GM12878 (cell line): ENCODE measurements at places on chromosomes 2 and 18.

DNA sequence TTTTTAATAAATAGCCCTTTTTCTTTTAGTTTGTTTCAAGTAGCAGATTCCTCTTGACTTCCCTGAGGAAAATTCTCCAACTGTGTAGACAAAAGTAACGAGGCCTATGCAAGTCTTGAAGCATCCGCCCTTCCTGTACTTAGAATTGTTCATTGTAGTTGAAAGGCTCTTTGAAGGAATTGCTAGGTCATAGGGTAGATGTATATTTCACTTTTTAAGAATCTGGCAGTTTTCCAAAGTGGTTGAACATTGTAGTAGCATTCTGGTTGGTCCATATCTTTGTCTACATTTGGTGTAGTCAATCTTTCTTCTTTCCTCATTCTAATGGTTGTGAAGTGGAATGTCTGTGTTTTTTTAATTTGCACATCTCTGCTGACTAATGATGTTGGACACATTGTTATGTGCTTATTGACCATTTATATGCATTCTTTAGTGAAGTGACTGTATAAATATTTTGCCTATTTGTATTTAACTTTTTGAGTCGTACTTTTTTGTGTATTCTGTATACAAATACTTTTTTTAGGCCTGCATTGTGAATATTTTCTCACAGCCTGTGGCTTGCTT is 5.6 kb upstream of the SERPINB11 start:
- no peak for DNase-seq

DNA sequence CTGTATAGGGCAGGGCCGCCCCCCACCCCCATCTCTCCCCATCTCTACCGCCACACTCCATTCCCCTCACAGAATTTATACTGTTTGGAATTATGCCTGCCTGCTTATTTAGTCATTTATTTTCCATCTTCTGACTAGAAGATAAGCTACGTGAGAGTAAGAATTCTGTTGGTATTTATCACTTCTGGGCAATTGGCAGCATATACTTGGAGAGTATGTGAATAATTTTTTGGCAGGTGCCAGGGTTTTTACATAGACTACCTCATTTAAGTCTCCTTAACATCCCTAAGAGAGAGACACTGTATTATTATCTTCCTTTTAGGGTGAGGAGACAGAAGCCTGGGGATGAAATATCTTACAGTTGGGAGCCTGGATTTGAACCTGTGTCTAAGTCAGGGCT is 45.0 kb downstream of the SLC4A1AP start:
- DNase-seq: no peak

GRCh38 chr2:48328159-48328809 is 201.7 kb upstream of the STON1 start:
- no peak for DNase-seq

- DNase-seq: no peak
These were observed 173.0 kb upstream of the REV1 start for GRCh38 chr2:99662761-99663341.

- DNase-seq: no peak
These were observed 93.3 kb downstream of the HS1BP3 start for GRCh38 chr2:20557635-20558034.

- no peak for DNase-seq
These were observed 381.6 kb downstream of the SUCLG1 start for GRCh38 chr2:84077496-84077895.

DNA sequence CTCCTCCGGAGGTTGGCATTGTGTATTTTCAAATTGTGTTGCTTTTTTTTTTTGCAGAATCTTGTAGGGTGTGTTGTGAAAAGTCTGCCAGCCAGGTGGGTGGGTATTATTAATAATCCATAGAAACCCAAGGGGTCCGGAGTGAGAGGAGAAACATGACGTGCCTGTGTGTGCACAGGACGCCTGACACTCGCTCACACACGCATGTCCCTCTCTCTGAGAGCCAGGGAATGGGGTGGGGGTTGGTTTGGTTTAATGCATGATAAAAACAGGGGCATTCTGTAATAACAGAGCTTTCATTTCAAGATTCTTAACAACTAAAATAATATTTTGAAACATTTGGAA is 224.8 kb downstream of the FAM210A start:
- DNase-seq: no peak

GRCh38 chr18:48391868-48392267 is 17.3 kb downstream of the ZBTB7C start:
- no peak for DNase-seq

DNA sequence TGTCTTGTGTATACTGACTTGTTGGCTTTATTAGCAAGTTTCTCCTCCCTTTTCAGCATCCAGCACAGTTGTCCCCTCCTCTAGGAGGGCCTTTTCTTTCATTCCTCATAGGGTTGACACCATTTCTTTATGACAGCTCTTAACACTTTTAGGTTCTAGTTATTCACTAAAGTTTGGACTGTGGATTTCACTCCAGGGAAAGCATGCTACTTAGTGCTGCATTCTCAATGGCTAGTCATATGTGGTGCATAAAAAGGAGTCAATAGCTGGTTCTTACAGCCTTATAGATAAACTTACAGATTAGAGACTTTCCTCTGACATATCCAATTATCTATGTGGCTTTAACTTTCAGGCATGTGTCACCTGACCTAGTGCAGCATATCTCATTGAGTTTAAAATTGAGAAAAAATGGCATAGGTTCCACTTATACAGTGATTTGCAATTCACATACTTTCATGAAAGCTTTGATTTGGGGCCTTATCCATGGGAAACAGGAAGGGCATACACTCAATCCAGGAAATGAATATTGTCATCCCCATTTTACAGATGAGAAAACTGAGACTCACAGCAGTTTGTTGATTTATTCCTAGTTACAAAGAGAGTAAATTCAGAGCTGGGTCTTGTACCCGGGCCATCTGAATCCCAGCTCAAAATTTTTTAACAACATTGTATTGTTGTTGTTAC is 289.7 kb downstream of the LPIN1 start:
- DNase-seq: no peak

- DNase-seq: no peak
These were observed 8.2 kb downstream of the CYP26B1 start for GRCh38 chr2:72139471-72139873.

DNA sequence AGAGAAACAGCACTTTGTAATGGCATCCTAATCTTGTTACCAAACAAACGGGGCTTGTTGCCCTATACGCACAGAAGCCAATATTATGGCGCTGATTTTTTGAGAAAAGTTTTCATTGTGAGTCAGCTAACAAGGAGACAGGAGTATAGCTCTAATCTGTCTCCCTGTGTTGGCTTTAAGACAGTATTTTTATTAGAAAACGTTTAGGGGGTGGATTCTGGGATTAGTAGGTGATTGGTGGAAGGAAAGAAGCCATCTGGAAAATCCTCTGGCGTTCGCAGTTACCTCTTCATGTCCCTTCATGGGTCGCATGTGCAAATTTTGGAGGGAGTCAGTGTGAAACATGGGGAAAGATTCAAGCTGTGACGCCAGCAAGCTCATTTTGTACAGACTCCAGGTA is 698 bp upstream of the TMEM237 start:
- DNase-seq: no peak

- DNase-seq: no peak
These were observed 181.3 kb downstream of the CTIF start for GRCh38 chr18:48719974-48720654.

GRCh38 chr18:58896268-58896667 is 31.6 kb downstream of the ZNF532 start:
- DNase-seq: peak; percentile 36

DNA sequence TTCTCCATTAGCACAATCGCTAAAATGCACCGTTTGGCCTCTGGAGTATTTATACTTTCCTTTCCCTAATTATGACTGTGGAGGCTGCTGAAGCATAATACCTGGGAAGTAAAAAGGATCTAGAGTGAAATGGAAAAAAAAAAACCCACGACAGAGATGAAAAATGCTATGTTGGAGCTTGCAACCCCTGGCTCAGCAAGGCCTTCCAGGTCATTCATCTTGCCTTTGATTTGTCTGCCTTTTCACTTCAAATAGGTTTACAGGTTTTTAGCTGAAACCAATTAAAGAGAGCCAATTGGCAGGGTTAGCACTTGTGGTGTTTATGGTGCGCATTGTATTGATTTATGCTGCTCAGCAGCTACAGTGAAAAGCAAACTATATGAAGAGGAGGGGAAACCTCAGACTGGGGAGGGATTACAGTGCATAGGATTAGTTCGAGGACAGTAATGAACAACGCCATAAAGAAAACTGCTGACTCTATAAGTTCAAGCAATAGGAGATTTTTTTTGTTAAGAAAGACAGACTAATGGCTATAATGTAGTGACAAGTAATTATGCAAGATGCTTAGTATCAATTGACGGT is 347.9 kb downstream of the MEIS1 start:
- no peak for DNase-seq

GRCh38 chr2:68561372-68561771 is 82.0 kb upstream of the PROKR1 start:
- no peak for DNase-seq

- no peak for DNase-seq
These were observed 141.6 kb downstream of the SP3 start for GRCh38 chr2:173823543-173823939.

DNA sequence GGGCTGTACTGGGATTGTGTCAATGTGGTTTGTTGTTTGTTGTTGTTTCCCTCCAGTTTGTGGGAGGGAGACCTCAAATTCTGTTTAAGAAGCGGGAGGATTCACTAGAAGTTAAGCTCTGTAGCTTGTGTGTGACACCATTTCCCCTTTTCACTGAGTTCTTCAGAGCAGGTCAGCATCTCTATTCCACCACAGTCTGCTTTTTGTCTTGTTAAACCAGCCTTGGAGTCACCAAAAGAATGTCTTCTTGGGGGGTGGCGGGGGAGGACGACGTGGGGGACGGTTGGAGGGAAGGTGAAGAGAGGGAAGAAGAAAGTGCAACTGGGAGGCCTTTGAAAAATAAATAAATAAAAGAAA is 2.3 kb upstream of the BCL11A start:
- DNase-seq: no peak

GRCh38 chr2:66437691-66438497 is 3.0 kb downstream of the MEIS1 start:
- no peak for DNase-seq

DNA sequence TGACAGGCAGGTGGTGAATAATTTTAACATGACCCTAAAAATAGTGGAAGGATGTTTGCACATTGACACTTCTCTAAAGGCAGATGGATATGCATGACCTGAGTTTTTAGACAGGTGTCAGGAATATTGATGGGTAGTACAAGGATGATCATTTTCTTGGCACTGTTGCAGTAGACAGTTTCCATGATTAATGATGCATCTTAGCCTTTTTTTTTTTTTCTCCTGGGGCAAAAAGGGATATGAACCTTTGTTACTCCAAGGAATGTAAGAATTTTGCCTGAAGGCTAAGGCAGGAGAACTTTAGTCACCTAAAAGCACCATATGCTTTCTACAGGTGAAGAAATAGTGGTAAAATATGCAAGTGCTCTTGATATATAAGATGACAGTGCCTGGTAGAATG is 136.3 kb upstream of the CAVIN2 start:
- no peak for DNase-seq

- no peak for DNase-seq
These were observed 2037.8 kb upstream of the LRRTM1 start for GRCh38 chr2:82342356-82342755.

GRCh38 chr2:9102861-9103662 is 99.6 kb upstream of the MBOAT2 start:
- no peak for DNase-seq

- DNase-seq: no peak
These were observed 42.7 kb downstream of the VSNL1 start for GRCh38 chr2:17583166-17583565.
